ENCODE measurements at places on chromosomes 2 and 18. TPM values are rescaled to one million over a fixed set of nuclear protein-coding genes. Genes with fewer than 3 reads are reported as not detected.
A peak's percentile ranks its signal among the peaks of the same experiment; 100 is the strongest.

GRCh38 chr2:218000136-218000535, 2.7 kb downstream of the TNS1 start:
- no peaks in the 10 kb centered on the region for H3K27me3 ChIP-seq
- H3K27ac ChIP-seq: peak overlapping the region; percentile 63
- peak; percentile 43 for ATAC-seq
- no peaks in the 10 kb centered on the region for H3K36me3 ChIP-seq
- H3K4me1 ChIP-seq: peaks cover 65% of the 10 kb centered on the region

The FARSB gene
- total RNA-seq: 11.1 TPM

- H3K27ac ChIP-seq: no peak overlapping the region
- no peak for ATAC-seq
- no peak overlapping the region for H3K4me3 ChIP-seq
These were observed 6.0 kb downstream of the CD302 start for GRCh38 chr2:159792036-159792435.

DNA sequence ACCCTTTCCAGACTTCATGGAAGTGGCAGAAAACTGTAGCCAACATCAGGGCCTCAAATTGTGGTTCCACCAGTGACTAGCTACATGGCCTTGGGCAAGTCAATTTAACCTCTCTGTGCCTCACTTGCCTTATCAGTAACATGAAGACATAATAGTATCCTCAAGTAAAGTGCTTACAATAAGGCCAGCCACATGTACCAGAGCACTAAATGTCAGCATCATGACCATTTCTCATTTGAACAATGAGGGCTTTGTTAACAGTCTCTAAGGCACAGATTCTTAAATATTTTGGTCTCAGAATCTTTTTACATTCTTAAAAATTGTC, 5.8 kb upstream of the KCMF1 start:
- ATAC-seq: no peak
- H3K36me3 ChIP-seq: peaks cover 20% of the 10 kb centered on the region
- H3K4me1 ChIP-seq: peaks cover 46% of the 10 kb centered on the region
- no peaks in the 10 kb centered on the region for H3K27me3 ChIP-seq
- no peak overlapping the region for H3K27ac ChIP-seq

DNA sequence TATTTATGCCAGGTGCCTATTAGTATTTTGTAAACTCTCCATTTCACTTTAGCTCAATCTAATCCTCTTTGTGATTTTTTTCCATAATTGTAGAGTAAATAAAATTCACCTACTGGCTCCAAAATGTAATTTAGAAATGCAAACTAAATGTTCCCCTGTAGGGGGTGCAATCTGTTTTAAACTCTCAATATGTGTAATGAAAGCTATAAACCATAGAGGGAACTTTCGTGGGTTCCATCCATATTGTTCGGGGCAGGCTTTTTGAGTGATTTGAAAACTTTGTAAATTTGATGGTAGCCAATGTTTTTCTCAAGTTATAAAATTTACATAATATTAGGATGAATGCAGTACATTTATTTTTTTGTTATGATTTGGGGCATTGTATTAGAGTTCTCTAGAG, 49.4 kb downstream of the TSPYL6 start:
- no peaks in the 10 kb centered on the region for H3K36me3 ChIP-seq
- no peak for ATAC-seq
- no peak overlapping the region for H3K4me3 ChIP-seq
- peaks cover 15% of the 10 kb centered on the region for H3K4me1 ChIP-seq
- H3K27ac ChIP-seq: no peak overlapping the region

DNA sequence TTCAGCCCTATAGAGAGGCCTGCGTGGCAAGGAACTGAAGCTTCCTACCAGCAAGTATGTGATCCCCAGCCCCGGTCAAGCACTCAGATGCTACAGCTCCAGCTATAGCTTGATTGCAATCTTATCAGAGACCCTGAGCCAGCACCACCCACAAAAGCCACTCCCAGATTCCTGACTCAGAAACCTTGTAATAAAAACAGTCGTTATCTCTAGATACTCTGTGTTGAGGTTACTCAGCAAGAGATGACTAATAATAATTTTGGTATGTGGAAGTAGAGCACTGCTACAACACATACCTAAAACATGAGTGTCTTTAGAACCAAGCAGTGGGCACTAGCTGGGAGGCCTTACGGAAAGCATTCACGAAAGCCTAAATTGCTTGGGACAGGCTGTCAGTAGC, 216.9 kb downstream of the UXS1 start:
- no peaks in the 10 kb centered on the region for H3K4me1 ChIP-seq
- H3K27me3 ChIP-seq: no peaks in the 10 kb centered on the region
- H3K36me3 ChIP-seq: no peaks in the 10 kb centered on the region

Data from gastroesophageal sphincter (tissue), 4 donors.